ENCODE measurements at places on chromosomes 4 and X.

GRCh38 chr4:146981651-146982050 lies 36.0 kb upstream of the TTC29 start:
- no peak for DNase-seq

DNA sequence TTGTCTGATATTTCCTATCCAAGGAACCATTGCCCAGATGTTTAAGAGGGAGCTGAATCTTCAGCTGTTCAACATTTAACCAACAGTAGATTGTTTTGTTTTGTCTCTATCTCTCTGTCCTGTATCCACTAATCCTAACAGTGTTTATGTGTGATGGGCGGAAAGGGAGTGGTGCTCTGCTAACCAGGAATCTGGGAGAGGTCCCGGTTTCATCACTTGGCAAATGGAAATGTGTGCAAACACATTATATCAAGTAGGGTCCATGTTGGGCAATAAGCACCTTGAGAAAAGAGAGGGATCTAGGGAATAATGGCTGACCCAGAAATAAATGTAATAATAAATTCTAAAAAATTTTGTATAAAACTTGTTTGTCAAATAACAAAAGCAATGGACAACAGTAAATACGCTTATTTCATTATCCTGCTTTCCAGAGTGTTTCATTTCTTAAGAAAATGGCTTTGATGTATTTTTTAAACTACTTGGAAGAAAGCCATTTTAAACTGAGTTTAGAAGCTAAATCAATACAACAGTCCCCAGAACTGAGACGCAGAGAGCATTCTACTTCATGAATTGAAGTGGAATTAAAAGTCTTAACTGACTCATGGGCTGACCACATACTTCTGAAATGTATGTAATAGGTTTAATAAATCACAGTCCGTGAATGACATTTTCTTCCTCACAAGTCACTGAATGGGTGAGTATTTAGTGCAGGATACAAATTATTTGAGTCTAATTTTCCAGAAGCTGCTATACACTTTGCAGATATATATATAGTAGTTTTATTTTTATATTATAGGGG lies 55.8 kb downstream of the EMCN start:
- no peak for DNase-seq

GRCh38 chr4:105135785-105136184 lies 10.9 kb upstream of the TET2 start:
- DNase-seq = no peak

- DNase-seq = no peak
Measured at GRCh38 chr4:120065974-120066516, 603 bp downstream of the MAD2L1 start.

Measured in stimulated activated CD8-positive, alpha-beta memory T cell treated with anti-CD3 and anti-CD28 coated beads, Interleukin-7, amount 100 ng/mL, for 4 hours (primary cell).